ENCODE measurements at places on chromosomes 12 and 14.

- DNase-seq, result no peak
Observed at GRCh38 chr14:103393676-103394626, 8.7 kb downstream of the MARK3 start.

- no peak for DNase-seq
Observed at GRCh38 chr14:89029961-89030694, 205.7 kb downstream of the TTC8 start.

DNA sequence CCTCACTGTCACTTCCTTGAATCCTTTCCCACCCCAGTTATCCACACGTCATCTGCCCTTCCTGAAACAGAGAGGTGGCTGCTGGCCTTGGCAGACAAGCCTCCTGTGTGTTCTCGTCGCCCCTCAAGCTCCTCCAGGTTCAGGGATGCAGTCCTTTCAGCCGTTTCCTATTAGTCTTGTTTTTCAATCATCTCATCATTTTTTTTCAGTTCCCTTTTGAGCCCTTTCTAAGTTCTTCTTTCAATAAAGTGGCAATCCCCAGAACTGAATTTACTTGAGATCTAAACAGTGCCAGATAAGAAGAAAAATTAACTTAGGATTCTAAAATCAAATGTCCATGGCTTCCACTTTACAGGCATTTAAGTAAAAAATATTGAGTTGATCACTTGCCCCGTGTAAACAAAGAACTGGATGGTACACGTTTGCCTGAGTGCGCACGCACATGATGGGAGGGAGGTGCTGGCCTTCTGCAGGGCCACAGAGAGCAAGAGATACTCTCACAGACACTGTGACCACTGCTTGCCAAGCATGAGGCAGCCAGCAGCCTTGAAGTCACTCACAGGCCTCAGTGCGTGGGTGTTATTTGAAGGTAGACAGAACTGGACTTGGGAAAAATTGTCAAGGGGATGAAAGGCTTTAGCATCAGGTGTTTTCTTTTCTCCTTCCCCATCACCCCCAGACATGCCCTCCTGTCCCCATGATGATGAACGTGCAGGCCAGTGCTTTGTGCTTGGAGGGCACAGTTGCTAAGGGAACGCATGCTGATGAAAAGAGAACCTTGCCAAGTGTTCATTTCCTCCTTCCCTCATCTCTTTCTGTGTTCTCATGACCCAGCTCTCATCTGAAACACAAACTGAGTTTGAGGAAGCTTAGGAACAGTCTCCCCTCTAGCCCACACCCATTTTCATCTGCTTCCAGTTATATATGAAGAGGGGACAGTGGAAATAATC, 408.3 kb downstream of the EGLN3 start:
- no peak for DNase-seq

GRCh38 chr12:13233830-13234641, 37.5 kb downstream of the EMP1 start:
- no peak for DNase-seq

- no peak for DNase-seq
Observed at GRCh38 chr12:87952850-87953249, 76.4 kb downstream of the C12orf50 start.

GRCh38 chr14:103028161-103028767, 29.1 kb downstream of the CDC42BPB start:
- DNase-seq, result no peak

GRCh38 chr14:87411370-87411769, 581.6 kb downstream of the GALC start:
- DNase-seq, result no peak

- no peak for DNase-seq
Observed at GRCh38 chr14:98325761-98326160, 946.2 kb downstream of the BCL11B start.

- DNase-seq, result no peak
Observed at GRCh38 chr14:92093320-92093719, 13.1 kb downstream of the ATXN3 start.

DNA sequence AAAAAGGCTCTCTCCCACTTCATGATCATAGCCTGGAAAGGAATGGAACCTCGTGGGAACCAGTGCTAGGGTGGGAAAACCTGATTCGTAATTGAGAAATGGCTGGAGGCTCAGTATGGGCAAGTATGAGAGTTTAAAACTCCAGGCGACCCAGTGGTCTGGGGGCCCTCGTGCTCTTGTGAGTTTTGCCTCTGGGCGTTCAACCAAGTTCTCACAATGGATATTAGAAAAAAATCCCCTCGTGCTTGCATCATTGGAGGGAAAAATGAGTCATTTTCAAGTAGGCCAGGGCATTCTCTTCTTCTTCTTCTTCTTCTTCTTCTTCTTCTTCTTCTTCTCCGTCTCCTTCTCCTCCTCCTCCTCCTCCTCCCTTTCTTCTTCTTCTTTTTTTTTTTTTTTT, 39.0 kb downstream of the GPR68 start:
- no peak for DNase-seq

DNA sequence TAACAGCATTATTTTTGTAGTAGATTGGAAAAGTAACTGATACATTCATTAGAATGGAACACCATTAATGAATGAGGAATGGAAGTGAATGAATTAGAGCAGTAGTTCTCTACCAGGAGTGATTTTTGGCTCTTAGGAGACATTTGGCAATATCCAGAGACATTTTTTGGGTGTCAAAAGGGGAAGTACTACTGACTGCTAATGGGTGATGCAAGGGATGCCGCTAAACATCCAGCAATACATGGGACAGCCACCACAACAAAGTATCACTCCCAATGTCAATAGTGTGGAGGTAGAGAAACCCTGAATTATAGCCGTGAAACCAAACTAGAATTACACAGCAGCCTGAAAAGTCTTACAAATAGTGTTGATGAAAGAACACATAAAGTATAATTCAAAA, 1.5 kb downstream of the CHURC1 start:
- DNase-seq, result no peak

Measured in stimulated activated CD8-positive, alpha-beta memory T cell treated with anti-CD3 and anti-CD28 coated beads, Interleukin-15, amount 100 ng/mL, for 48 hours (primary cell).